Activated CD8-positive, alpha-beta memory T cell treated with anti-CD3 and anti-CD28 coated beads, Interleukin-2, amount 10 ng/mL, durations not matched to agents 7 days and 5 days (primary cell): ENCODE measurements at places on chromosomes 6 and 20. TPM values are rescaled to one million over a fixed set of nuclear protein-coding genes. Genes with fewer than 3 reads are reported as not detected.

Gene MEP1A
- total RNA-seq, result not detected

Gene TGM3
- not detected for total RNA-seq

Gene SLC22A2
- not detected for total RNA-seq

Gene LYRM4
- 39.6 TPM for total RNA-seq

Gene PKIB
- total RNA-seq, result 0.91 TPM

Gene TMEM181
- total RNA-seq, result 17.4 TPM

Gene PPIL6
- 0.21 TPM for total RNA-seq

Gene THBD
- not detected for total RNA-seq

Gene TCEA2
- total RNA-seq, result 57.4 TPM

Gene ASXL1
- 134 TPM for total RNA-seq

Gene DAAM2
- total RNA-seq, result not detected

Gene ERVFRD-1
- total RNA-seq, result not detected

Gene NEURL2
- total RNA-seq, result 0.91 TPM

Gene WFDC12
- total RNA-seq, result not detected

Gene MRPL14
- 45.8 TPM for total RNA-seq

Gene C6orf118
- total RNA-seq, result not detected

Gene ULBP3
- 1.4 TPM for total RNA-seq

Gene CFB
- total RNA-seq, result 0.12 TPM
